AG08396 (cell line): ENCODE measurements at places on chromosomes 13 and 19.

GRCh38 chr13:113539822-113540221 lies 44.7 kb upstream of the TFDP1 start:
- no peak for DNase-seq

- DNase-seq, result no peak
Measured at GRCh38 chr13:65500481-65500880, 1729.7 kb downstream of the PCDH9 start.

DNA sequence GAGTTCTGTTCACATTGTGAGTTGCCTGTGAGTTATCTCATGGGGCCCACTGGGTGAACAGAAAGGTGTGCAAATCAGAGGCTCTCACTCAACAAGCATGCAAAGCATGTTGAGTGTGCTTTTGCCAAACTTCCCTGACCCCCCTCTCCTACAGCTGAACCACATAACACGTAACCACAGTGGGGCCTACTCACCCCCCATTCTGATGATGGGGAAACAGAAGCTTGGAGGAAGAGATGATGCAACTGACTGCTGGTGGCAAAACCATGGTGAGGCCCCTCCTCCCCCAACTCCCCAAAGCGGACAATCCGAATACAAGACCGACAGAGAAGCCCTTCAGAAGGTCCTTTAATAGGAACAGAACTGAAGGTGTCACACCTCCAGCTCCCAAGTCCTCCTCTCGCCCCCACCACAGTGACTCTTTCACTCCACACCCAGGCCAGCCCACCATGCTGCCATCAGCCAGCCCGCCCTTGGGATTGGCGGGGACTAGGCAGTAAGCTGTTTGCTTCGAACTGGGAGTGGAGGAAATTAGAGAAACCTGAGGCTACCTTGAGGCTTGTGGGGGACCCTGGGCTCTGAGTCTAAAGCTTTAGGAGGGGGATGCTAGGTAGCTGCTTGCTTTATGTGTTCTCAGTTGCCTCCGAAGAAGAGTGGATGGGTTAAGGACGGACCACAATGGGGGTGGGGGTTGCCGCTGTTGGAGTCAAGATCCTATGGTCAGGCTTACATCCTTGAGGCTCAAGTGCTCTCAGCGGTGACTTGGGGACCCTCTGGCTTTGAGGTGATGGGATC lies 3.8 kb downstream of the ZNF784 start:
- DNase-seq, result no peak

DNA sequence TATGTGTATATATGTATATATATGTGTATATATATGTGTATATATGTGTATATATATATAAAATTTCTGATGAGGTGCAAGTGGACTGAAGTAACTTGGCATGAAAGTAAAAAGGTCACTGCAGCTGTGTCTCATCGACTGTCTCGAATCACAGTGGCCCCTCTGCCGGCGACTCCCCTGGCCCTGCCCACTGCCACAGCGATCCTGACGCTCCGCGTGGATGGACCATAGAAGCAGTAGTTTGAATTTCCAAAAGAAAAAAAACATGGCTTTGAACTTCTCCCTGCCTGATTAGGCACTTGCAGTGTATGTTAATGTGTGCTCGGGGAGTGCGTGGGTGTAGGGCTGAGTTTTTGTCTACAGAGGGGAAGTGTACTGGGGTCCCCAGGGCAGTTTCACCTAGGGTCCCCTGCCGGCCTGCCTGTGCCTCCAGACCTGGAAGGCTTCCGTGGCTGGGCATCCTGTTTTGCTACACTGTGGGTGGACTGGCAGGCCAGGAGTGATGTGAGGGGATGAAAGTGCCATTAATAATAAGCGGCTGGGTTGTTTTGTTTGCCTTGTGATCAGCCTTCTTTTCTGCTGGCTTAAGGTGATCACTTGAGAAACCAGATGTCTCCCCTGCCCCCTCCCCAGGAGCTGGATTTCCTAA lies 10.8 kb downstream of the ZIC5 start:
- DNase-seq, result no peak

DNA sequence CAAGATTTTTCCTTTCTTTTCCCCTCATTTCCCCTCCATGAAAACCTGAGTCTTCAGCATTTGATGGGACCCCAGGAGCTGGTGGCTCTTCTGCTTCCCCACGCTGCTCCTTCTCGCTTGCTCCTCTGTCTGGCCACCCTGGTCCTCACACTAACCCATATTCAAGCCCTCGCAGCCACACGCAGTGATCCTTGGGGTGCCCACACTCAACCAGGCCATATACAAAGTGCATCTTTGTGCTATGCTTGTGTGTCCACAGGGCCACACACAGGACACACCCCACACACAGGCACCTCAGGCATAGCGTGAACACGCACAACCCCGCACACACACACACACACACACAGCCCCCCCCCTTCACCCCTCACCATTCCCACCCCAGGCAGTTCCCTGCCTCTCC lies 132.1 kb downstream of the URI1 start:
- no peak for DNase-seq

GRCh38 chr19:13207846-13208671 lies 57.8 kb downstream of the IER2 start:
- peak; percentile 90 for DNase-seq

DNA sequence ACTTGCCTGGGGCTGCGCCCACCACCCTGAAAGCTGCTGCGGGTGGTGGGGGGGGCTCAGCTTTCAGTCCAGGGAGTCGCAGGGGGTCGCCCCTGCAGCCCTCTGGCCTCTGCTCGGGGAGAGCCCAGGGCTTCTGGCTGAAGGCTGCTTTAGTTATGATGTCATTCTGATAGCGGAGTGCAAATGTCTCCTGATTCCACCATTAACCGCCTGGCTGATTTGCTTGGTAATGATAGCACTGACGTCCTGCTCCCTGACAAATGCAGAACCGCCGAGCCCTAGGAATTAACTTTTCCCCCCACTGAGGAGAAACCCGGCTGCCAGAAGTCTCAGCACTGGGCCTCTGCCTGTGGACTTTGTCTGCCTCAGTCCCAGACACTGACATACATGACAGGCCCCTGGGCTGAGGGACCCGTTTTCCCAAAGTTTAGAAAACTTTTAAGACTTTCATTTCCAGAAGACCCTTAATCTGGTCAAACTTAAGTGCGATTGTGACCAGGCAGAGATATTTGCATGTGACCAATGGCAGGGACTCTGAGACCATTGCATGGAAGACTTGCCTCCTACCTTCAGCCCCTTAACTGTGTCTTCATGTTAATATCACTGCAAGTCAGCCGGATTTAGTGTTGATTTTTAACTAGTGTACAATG lies 142.5 kb upstream of the ZNF536 start:
- DNase-seq, result peak; percentile 67

- DNase-seq, result peak; percentile 54
Measured at GRCh38 chr13:42272115-42272803, at the start of gene AKAP11. Gene AKAP11 (plus strand): TSS chr13:42272152. CDS start chr13:42286349, 14,197 bp downstream.

- no peak for DNase-seq
Measured at GRCh38 chr19:13929956-13930355, 8.3 kb downstream of the PODNL1 start.

- no peak for DNase-seq
Measured at GRCh38 chr19:45070861-45071544, 5.3 kb downstream of the ZNF296 start.

GRCh38 chr19:7748756-7749155 lies 1.4 kb upstream of the CD209 start:
- DNase-seq, result no peak

DNA sequence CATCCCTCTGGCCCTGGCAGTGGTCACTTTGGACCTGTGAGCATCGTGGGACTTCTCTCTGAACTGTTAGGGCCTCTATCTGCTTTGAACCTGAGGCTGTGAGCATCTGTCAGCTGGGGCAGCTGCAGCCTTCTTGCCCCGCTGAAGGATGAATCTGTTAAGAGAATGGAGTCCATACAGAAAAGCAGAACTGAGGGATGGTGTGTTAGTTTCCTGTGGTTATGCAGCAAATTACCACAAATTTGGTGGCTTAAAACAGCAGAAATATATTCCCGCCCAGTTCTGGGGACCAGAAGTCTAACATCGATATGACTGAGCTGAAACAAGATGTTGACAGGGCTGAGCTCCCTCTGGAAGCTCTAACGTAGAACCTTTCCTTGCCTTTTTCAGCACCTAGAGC lies 1.6 kb upstream of the ZNF497 start:
- no peak for DNase-seq

DNA sequence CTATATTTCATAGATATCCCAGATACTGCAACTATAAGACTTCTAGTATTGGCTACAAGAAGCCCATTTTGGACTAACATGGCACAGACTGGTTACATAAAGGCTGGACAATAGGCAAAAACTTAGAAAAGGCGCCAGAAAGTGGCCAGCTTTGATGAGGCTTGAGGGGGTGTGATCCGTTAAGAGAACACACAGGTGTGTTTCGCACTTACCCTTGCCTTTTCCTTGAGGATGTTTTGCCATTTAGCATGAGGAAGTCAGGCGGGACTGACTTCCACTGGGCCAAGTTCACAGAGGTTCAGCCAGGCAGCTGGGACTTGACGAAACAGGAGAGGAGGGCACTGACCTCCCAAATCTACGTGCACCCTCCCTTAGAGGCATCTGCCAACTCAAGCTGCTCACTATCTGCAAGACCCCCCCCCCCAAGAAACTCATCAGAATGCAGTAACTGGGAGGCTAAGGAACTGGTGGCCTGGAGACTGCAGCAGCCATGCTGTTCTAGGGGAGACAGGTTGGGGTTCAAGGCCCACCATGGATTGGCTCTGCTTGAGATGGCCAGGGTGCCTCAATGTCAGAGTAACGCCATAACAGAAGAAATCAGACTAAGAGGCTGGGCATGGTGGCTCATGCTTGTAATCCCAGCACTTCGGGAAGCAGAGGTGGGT lies 4.5 kb upstream of the LIN7B start:
- no peak for DNase-seq

- DNase-seq, result no peak
Measured at GRCh38 chr13:102033857-102034331, 368.0 kb downstream of the FGF14 start.

DNA sequence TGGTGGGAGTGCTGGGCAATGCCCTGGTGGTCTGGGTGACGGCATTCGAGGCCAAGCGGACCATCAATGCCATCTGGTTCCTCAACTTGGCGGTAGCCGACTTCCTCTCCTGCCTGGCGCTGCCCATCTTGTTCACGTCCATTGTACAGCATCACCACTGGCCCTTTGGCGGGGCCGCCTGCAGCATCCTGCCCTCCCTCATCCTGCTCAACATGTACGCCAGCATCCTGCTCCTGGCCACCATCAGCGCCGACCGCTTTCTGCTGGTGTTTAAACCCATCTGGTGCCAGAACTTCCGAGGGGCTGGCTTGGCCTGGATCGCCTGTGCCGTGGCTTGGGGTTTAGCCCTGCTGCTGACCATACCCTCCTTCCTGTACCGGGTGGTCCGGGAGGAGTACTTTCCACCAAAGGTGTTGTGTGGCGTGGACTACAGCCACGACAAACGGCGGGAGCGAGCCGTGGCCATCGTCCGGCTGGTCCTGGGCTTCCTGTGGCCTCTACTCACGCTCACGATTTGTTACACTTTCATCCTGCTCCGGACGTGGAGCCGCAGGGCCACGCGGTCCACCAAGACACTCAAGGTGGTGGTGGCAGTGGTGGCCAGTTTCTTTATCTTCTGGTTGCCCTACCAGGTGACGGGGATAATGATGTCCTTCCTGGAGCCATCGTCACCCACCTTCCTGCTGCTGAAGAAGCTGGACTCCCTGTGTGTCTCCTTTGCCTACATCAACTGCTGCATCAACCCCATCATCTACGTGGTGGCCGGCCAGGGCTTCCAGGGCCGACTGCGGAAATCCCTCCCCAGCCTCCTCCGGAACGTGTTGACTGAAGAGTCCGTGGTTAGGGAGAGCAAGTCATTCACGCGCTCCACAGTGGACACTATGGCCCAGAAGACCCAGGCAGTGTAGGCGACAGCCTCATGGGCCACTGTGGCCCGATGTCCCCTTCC lies 10.5 kb downstream of the C5AR1 start:
- DNase-seq, result no peak

DNA sequence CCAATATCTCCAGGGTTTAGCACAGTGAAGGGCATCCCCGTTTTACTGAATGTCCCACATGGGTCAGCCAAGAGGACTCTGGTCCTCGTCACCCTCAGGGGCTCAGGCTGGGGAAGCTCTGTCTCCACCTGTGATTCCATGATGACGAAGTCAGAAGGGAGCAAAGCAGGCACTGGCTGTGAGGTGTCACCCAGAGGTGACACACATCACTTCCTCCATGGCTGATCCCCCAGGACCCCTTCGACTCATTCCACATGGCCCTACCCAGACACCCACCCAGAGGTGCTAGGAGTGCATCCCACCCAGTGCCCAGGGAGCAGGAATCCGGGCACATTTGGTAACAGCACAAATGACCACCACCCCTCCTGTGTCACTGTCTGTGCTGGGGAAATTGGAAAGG lies 145.2 kb upstream of the VSTM2B start:
- no peak for DNase-seq

GRCh38 chr19:1275976-1276627 lies 772 bp downstream of the FAM174C start:
- no peak for DNase-seq

DNA sequence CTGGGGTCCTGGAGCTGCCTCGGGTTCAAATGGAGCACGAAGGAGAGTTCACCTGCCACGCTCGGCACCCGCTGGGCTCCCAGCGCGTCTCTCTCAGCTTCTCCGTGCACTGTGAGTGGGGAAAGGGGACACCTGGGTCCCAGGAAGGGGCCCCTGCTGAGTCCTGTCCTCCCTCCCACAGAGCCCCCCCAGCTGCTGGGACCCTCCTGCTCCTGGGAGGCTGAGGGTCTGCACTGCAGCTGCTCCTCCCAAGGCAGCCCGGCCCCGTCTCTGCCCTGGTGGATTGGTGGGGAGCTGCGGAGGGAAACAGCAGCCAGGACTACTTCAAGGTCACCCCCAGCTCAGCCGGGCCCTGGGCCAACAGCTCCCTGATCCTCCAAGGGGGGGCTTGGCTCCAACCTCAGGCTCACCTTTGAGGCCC lies 11.0 kb upstream of the SIGLEC11 start:
- DNase-seq, result no peak

DNA sequence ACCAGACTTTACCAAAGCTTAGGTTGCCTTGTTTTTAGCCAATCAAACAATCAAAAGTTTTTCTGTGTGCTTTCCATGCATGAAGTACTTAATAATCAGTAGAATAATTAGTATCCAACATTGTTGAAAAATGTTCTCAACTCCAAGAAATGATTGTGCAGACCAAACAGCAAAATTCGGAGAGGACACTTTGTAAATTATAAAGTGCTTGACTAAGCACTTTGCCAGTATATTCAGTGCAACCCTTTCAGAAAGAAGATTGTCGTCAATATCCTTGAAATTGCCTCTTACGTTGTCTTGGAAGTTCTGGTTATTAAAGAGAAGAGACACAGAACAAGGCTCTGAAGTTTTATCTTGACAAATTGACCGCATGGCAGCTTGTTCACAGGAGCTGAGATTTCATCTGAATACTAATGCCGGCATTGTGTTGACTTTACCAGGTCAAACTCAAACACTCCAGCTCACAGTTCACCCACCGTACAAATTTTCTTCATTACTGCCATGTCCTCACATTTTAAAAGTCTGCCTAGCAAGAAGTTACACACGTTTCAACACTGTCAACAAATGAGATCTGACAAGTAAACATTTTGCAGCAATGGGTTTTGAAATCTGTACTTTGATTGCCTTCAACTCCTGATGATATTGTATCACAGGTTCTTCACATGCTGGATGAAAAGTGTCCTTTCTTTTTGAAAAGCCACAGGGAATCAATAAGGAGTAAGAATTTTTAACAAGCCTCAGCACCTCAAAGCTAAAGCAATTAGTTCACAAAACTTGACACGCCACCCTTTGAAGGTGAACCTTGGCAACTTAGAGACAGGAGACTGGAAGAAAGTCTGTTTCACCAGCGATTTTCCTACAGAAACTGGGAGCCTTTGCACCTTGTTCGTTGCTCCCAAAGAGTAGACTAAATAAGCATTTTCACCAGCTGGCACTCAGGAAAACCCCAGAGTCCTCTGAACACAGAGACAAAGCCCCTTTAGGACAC lies 150.9 kb downstream of the RFC3 start:
- DNase-seq, result no peak

- DNase-seq, result no peak
Measured at GRCh38 chr13:97141097-97141496, 81.0 kb upstream of the MBNL2 start.
